Activated effector memory CD4-positive, alpha-beta T cell treated with anti-CD3 and anti-CD28 coated beads, Interleukin-2, amount 50 U/mL, for 16 hours (primary cell): ENCODE measurements at places on chromosomes 6 and 20.

DNA sequence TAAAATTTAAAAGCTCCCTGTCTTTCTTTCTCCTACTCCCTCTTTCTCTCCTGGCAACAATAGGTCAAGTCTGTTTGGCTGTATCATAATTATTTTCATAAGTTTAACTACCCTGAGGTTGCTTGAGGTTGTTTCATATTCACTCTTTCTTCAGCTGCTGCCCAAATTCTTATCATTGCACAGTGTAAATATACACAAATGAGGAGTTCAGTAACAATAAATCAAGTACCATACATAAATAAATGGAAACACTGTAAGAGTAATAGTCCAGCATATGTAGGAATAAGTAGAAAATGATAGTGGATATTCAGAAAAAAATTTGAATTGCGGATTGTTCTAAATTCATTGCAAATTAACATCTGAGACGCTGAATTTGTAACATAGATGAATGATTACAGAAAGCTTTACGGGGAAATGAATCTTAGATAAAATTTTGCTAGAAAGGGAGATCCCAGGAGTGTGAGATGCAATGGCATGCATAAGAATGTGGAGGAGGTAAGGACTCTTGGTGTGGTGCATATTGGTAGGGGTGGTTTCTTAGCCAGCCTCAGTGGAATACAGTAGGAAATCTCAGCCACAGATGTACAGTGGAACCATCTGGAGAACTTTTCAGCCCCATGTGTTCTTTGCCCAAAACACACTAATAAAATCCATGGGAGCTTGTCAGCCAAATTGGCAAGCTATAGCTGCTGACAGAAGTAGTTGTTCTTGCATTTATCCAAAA lies 480.7 kb downstream of the HTR1B start:
- DNase-seq: no peak

GRCh38 chr20:35657271-35657670 lies 7.4 kb downstream of the CPNE1 start:
- DNase-seq: no peak

- DNase-seq: no peak
Measured at GRCh38 chr20:47231382-47232039, 125.0 kb downstream of the ZMYND8 start.

DNA sequence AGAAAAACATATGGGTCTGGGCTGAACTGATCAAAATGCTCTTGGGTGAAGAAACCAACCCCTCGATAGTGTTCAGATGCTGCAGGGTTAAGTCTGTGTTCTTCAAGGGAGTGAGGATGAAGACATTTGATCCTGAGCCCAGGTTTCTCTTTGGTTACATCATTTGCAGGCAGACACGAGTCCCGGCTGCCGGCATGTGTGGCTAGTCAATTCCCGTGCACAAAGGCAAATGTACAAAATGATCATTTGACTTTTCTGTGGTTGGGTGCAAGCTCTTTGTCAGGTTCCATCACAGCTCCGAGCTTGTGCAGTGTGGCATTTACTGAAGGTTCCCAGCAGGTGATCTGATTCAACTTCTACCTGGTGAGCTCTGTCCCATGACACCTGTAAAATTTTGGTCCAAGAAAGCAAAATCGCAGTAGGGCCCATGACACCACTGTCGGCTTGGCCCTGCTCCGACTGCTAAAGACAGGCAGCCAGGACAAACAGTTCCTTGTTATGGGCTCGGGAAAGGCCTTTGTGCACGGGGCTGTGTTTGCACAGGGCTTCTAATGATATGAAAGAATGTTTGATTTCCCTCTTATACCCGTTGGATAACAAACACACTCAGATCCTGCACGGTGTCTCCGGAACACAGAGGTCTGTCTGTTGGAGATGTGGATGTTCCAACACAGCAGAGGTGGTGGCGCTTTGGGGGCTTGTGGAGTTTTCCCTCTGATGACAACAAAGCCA lies 46.9 kb downstream of the GJA10 start:
- DNase-seq: no peak

- peak; percentile 73 for DNase-seq
Measured at GRCh38 chr20:62496568-62497218, 20.9 kb upstream of the GATA5 start.

- no peak for DNase-seq
Measured at GRCh38 chr20:18728870-18729224, 84.7 kb upstream of the SCP2D1 start.

GRCh38 chr6:140572867-140573266 lies 1198.4 kb upstream of the CITED2 start:
- no peak for DNase-seq

GRCh38 chr6:54747955-54748354 lies 98.6 kb upstream of the FAM83B start:
- no peak for DNase-seq

DNA sequence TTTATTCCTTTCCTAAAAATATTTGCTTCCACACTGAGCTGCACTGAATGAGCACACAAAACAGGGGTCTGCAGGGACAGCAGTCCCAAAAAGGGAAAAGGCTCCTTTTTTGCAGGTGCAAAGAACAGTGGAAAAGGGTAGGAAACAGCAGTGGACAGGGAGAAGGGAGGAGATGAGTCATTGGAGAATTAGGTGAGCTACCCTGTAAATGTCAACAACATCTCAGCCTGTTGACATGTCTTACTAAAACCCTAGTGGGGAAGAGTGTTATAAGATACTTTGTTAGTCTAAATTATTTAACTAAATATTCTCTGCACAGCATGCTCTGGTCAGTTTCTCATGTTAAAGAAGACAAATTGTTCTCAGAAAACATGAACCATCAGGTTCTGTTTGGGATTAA lies 151.5 kb upstream of the FBXL4 start:
- DNase-seq: no peak

- DNase-seq: peak; percentile 58
Measured at GRCh38 chr20:59560588-59561227, 43.6 kb upstream of the PHACTR3 start.

DNA sequence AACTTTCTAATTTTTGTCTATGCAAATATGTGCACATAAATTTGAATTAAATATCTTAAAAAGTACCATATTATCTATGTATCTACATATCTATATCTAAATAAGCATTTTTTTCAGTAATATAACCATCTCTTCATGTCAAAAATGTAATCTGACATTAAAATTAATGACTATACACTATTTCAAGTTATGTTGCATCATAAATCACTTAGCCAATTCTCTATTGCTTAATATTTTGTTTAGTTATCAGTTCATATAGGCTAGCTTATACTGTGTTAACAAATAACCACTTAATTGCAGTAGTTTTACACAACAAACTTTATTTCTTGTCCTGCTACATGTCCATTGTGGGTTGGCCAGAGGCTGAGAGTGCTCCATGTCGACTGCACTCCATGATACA lies 360.8 kb downstream of the EPM2A start:
- DNase-seq: no peak
